ENCODE measurements at places on chromosomes 16 and 17. TPM values are rescaled to one million over a fixed set of nuclear protein-coding genes. Genes with fewer than 3 reads are reported as not detected.

DNA sequence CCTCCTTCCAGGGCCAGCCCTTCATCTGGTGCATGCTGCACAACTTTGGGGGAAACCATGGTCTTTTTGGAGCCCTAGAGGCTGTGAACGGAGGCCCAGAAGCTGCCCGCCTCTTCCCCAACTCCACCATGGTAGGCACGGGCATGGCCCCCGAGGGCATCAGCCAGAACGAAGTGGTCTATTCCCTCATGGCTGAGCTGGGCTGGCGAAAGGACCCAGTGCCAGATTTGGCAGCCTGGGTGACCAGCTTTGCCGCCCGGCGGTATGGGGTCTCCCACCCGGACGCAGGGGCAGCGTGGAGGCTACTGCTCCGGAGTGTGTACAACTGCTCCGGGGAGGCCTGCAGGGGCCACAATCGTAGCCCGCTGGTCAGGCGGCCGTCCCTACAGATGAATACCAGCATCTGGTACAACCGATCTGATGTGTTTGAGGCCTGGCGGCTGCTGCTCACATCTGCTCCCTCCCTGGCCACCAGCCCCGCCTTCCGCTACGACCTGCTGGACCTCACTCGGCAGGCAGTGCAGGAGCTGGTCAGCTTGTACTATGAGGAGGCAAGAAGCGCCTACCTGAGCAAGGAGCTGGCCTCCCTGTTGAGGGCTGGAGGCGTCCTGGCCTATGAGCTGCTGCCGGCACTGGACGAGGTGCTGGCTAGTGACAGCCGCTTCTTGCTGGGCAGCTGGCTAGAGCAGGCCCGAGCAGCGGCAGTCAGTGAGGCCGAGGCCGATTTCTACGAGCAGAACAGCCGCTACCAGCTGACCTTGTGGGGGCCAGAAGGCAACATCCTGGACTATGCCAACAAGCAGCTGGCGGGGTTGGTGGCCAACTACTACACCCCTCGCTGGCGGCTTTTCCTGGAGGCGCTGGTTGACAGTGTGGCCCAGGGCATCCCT is 7.4 kb downstream of the NAGLU start:
- no peak overlapping the region for H3K27ac ChIP-seq
- no peak for DNase-seq
- no peaks in the 10 kb centered on the region for H3K36me3 ChIP-seq
- H3K4me1 ChIP-seq: peaks cover 14% of the 10 kb centered on the region

DNA sequence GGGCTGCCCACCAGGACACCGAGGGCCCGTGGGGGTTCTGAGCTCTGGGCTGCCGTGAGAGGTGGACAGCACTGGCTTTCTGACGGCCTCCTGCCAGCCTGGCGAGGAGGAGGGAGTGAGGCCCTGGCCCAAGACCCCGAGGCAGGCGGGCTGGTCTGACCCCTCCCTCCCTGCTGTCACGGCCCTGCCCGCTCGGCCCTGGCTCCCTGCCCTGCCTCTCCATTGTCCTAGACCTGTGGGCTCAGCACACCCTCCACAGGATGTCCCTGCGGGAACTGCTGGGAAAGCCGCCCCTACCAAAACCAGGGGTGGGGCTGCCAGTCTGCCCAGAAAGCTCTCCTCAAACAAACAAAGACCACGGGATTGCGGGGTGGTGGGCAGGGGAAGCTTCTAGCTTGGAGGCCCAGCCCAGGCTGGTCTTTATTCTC is 20.7 kb downstream of the SPNS2 start:
- H3K4me1 ChIP-seq: no peaks in the 10 kb centered on the region
- H3K27me3 ChIP-seq: no peaks in the 10 kb centered on the region
- H3K36me3 ChIP-seq: no peaks in the 10 kb centered on the region
- no peak for DNase-seq
- H3K27ac ChIP-seq: no peak overlapping the region

DNA sequence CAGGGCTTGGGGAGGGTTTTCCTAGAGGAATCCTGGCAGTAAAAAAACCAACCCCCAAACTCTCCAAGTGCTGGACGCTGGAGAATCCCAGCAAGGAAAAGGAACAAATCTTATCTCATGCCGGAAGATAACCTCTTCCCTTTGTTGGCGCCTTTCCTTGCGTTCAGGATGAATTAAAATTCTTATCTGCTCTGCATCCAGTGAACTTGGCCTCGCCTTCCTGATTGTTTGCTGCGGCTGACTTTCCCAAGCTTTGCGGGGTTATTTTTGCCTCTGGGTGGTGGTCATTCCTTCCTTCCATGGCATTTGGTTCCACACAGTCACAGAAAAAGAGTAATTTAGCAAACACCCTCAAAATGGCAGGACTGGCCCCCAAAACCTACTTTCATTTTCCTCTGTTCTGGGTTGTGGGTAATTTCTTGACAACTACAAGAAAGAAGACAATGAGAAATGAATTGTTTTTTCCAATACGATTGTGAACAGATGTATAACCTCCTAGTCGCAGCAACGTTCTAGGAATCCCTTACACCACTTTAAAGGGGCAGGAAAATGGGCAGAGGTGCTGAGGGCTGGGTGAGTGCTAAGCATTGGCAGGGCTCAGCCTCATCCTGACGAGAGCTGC is 77.8 kb downstream of the MRC2 start:
- no peaks in the 10 kb centered on the region for H3K27me3 ChIP-seq
- no peak overlapping the region for H3K27ac ChIP-seq
- DNase-seq: no peak
- peaks cover 10% of the 10 kb centered on the region for H3K4me1 ChIP-seq
- no peak overlapping the region for H3K4me3 ChIP-seq

DNA sequence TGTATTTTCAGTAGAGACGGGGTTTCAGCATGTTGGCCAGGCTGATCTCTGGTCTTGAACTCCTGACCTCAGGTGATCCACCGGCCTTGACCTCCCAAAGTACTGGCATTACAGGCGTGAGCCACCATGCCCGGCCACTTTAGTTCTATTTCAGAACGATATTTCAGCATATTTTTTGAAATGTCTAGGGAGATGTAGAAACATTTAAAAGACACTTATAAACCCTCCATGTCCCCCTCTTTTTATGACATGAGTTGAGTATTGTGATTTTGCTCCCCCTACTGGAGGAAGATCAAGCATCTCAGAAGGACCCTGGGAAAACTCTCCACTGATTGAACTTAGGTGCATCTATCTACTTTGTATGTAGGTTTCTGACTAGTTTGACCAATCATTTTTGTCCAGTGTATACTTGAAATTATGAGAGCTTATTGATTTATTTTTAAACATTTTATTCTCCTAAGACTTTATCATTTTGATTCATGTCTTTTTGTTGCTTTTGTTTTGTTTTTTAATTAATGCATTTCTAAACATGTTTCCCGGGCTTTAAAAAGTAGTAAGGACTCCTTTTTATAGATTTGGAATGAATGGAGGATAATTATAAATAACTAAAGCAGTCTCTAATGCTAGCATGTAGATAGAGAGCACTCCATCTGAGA is 105.1 kb downstream of the CHD9 start:
- no peaks in the 10 kb centered on the region for H3K27me3 ChIP-seq
- H3K4me1 ChIP-seq: no peaks in the 10 kb centered on the region
- peaks cover 8% of the 10 kb centered on the region for H3K36me3 ChIP-seq

- no peak overlapping the region for H3K4me3 ChIP-seq
- peaks cover 4% of the 10 kb centered on the region for H3K4me1 ChIP-seq
- no peak for DNase-seq
- H3K27me3 ChIP-seq: no peaks in the 10 kb centered on the region
Measured at GRCh38 chr17:27379888-27380533, 76.2 kb upstream of the KSR1 start.

DNA sequence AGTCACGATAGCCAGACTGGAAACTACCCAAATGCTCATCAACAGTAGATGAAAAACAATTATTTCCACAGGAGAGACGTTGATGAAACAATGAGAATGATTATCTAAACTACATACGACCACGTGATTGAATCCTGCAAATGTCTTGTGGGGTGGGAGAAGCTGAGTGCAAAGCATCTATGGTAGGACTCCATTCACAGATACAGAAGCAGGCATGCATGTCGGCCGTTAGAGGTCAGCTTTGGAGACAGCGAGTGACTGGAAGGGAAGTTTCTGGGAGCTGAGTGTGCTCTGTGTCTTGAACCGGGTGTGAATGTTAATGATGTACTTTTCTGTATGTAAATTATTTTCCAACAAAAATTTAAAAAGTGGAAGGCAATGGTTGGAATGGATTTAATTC is 71.5 kb upstream of the DNAJA2 start:
- peaks cover 13% of the 10 kb centered on the region for H3K4me1 ChIP-seq
- H3K36me3 ChIP-seq: no peaks in the 10 kb centered on the region
- no peaks in the 10 kb centered on the region for H3K27me3 ChIP-seq

DNA sequence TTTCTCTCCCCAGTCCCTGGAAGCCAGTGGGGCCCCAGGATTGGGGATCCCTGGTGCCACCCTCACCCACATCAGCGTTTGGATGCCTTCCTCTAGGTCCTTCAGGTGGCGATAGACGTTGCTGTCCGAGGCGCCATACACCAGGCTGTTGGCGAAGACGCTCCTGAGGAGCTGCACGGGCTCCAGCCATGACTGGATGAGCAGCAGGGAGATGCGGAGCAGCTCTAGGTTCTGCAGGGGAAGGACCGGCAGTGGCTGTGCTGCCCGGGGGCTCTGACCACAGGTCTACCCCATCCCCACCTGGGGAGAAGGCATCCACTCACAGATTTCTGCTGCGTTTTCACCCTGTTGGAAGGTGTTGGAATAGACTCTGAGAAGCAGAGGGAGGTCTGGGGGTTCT is 1.0 kb downstream of the GH2 start:
- H3K27ac ChIP-seq: no peak overlapping the region
- no peak for DNase-seq
- no peaks in the 10 kb centered on the region for H3K36me3 ChIP-seq
- H3K4me1 ChIP-seq: no peaks in the 10 kb centered on the region
- H3K27me3 ChIP-seq: no peaks in the 10 kb centered on the region

OGFOD3 gene
- polyA plus RNA-seq: 36.1 TPM

PLEKHM1 gene
- polyA plus RNA-seq: 6.8 TPM

DNA sequence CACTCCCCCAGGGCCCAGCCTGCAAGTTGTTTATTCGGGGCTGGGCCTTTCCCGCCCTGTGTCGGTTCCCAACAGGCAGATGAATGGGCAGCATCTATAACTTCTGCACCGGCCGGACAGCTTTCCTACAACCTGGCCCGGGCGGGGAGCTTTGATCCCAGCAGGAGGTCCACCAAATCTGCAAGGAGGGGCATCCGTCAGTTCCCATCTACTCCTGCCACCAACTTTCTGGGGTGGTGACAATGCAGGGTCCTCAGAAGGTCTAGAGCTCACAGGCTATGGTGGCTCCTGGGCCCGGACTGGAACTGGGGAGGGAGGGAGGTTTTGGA is 211.9 kb downstream of the NTN1 start:
- no peaks in the 10 kb centered on the region for H3K36me3 ChIP-seq
- no peaks in the 10 kb centered on the region for H3K27me3 ChIP-seq
- H3K4me3 ChIP-seq: no peak overlapping the region
- H3K27ac ChIP-seq: no peak overlapping the region
- no peaks in the 10 kb centered on the region for H3K4me1 ChIP-seq

ABCA5 gene
- 9.0 TPM for polyA plus RNA-seq

KRT24 gene
- not detected for polyA plus RNA-seq

DNA sequence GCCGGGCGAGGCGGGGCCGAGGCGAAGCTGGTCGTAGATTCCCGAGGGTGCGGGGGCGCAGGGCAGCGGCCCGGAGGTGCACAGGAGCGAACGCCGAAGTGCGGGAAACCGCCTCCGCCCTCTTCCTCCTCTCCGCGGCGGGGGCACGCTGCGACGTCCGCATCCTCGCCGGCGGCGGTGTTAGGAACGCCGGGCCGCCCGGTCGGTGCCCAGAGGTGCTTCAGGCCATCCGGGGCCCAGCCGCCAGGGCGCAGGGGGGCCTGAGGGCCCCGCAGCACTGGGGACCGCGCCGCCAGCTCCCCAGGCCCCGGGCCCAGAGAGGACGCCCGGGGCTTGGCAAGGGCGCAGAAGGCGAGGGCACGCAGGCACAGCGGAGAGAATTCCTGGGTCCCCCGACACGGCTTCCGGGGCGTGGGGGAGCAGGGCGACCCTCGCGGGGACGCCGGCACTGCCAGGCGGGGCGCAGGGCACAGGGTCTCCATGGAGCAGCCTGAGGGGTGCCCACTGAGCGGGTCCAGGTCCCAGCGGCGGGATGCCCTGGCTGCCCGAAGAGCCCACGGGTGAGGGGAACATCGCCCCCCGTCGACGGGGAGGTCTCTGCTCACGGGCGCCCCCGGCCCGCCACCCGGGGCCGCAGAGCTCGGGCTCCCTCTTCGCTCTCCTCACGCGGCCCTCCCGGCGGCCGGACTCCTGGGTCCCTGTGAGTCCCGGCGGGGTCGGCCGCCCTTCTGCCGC is 576 bp downstream of the EPOP start:
- H3K4me1 ChIP-seq: peaks cover 11% of the 10 kb centered on the region
- H3K36me3 ChIP-seq: no peaks in the 10 kb centered on the region
- peak; percentile 23 for DNase-seq
- H3K4me3 ChIP-seq: peak overlapping the region; percentile 52
- H3K27me3 ChIP-seq: peaks cover 18% of the 10 kb centered on the region
- peak overlapping the region; percentile 9 for H3K27ac ChIP-seq

CNP gene
- 23.6 TPM for polyA plus RNA-seq

DNA sequence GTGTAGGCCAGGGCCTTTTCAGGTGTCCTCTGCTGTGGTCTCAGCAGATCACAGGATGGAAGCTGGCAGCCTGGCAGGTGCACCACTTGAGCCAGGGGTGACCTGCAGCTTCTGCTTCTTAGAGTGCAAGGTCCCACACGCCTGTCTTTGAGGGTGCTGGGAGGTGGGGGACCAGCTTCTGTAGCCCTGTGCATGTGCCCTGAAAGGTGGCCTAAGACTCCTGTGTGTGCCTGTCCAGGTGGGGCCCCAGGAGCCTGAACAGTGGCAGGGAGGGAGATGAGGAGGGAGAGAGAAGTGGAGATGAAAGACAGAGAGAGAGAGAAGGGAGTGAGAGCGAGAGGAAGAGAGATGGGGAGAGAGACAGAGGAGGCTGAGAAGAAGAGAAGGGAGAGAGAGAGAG is 46.2 kb downstream of the LGALS9 start:
- DNase-seq: no peak
- no peak overlapping the region for H3K27ac ChIP-seq
- H3K27me3 ChIP-seq: no peaks in the 10 kb centered on the region
- H3K4me3 ChIP-seq: no peak overlapping the region
- no peaks in the 10 kb centered on the region for H3K4me1 ChIP-seq

- H3K27ac ChIP-seq: peak overlapping the region; percentile 45
- no peaks in the 10 kb centered on the region for H3K27me3 ChIP-seq
- H3K4me1 ChIP-seq: peaks cover 65% of the 10 kb centered on the region
- DNase-seq: peak; percentile 85
- H3K4me3 ChIP-seq: peak overlapping the region; percentile 8
Measured at GRCh38 chr16:68417711-68418301, 30.5 kb downstream of the SMPD3 start.

DNA sequence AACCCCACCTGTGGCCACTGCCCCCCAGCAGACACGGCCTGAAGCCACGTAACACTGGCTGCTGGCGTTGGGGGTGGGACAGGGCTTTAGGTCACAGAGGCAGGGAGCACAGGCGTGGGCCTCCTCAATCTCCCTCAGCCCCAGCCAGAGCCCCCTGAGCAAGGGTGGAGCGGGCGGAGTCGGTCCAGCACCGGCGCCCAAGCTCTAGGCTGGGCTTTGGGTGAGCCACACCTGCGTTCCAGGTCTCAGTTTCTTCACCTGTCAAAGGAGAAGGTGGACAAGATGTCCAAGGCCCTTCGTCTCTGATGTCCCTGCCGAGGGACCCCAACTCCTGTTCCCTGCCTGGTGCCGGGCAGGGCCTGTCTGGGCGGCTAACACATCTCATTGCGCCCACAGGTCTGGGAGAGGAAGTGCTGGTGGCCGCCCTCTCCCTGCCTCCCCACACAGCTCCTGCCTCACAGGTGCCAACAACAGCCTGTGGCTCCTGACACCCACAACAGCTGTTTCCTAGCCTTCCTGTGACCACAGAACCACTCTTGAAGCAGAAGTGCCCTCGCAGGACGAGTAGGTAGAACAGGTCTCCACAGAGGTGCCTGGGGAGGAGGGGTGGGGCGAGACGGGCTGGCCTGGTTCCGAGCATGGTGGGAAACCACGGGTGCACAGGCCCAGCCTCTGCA is 12.0 kb downstream of the FAM83G start:
- DNase-seq: peak; percentile 62
- H3K4me1 ChIP-seq: peaks cover 26% of the 10 kb centered on the region
- H3K36me3 ChIP-seq: no peaks in the 10 kb centered on the region
- H3K27ac ChIP-seq: no peak overlapping the region
- H3K4me3 ChIP-seq: no peak overlapping the region
